ENCODE measurements at places on chromosomes 4 and X.

GRCh38 chrX:123830309-123830708, 29.5 kb upstream of the XIAP start:
- no peak for DNase-seq

- no peak for DNase-seq
Observed at GRCh38 chrX:103399744-103400143, 23.4 kb downstream of the BEX3 start.

DNA sequence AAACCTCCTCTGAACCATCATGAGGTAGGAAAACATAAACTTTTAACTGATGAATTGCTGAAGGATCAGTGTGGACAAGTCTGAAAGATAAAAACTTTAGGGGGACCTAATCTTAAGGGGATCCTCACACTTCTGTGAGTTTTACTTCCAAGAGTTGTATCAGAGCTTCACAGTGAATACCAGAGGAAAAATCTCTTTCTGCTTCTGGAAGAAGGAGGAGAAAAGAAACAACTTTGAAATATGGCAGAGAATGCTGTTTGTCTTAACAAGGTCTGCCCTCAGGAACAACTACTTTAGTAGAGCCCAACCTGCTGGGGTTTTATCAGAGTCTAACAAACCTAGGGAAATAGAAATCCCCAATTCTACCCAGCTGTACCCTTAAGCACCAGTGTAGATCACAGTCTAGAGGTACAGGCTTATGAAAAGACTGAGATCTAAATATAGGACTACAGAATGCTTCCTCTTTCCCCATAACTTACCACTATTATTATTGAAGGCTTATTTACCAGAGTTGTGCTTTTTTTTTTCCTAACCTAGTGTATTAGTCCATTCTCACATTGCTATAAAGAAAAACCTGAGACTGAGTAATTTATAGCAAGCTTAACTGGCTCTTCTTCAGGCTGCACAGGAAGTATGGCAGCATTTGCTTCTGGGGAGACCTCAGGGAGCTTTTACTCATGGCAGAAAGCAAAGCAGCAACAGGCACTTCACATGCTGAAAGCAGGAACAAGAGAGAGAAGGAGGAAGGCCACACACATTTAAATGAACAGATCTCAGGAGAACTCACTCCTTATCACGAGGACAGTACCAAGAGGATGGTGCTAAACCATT, 167.9 kb downstream of the CAMK2D start:
- DNase-seq = no peak

GRCh38 chrX:118536204-118536603, 40.6 kb downstream of the DOCK11 start:
- no peak for DNase-seq

- no peak for DNase-seq
Observed at GRCh38 chr4:81314196-81314896, 99.3 kb upstream of the PRKG2 start.

DNA sequence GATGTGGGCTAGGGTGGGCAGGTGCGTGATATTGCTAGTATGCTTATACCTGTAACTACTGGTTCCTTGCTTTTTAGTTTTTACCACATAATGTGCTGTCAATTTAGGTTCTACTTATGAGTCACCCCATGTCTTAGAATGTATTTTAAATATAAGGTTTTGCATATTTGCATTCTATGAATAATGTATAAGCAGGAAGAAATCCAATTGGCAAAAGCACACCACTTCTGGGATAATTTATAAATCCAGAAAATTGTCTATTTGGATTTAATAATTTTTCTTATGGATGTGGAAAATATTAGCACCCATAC, 421.6 kb downstream of the PCDH7 start:
- no peak for DNase-seq
